Germinal center (tissue), 1 donor: ENCODE measurements at places on chromosomes 6 and 20.

- DNase-seq = no peak
Observed at GRCh38 chr6:20197251-20197650, 15.0 kb downstream of the MBOAT1 start.

DNA sequence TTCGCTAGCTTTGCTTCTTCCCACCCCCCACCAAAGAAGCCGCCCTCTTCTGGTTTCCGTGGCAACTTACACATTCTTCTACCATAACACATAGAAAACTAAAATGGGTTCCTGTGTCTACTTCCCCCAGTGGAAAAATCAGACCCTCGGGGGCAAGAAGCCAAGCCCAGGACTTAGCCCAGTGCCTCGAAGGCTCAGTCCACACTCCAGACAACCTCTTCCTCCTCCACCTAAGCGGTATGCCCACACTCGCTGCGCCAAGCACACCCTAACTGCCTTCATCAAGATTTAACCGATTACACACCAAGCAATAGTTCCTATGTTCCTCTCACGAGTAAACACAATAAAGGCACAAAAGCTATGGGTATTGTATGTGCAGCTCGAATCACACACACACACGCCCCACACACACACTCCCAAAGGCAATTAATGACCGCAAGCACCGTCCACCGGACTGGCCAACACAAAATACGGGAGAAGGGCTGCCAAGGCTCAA is 537 bp downstream of the PPIL4 start:
- DNase-seq = peak; percentile 29

GRCh38 chr20:5843054-5843592 is 92.9 kb downstream of the SHLD1 start:
- DNase-seq = no peak

DNA sequence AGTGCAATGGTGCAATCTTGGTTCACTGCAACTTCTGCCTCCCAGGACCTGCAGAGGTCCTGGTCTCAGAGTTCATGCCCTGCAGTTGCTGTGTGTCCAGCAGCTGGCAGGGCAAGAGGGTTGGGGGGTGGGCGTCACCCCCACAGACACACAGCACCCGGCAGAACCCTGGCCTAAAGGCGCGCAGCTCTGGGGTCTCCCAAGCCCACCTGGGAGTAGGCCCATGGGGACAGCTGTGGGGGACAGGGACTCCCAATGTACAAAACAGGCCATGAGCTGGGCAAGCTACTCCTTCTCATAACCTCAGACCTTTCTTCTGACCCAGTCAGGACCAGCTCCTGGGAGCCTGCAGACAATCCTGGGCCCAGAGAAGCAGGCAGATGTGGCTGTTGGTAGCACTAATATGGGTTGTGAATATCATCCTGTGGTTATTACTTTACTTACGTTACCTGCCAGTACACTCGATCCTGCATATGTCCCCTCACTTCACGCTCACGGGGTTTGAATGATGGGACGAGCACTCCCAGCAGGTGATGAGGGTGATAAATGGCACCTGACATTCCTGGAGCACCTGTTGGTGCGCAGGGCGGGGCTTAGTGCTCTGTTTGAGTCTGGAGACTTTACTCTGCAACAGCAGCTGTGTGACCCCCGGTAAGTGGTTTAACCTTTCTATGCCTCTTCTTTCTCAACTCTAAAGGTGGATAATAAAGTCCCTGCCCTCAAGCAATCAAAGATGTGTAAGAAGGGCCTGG is 39.9 kb upstream of the SULF2 start:
- DNase-seq = no peak

DNA sequence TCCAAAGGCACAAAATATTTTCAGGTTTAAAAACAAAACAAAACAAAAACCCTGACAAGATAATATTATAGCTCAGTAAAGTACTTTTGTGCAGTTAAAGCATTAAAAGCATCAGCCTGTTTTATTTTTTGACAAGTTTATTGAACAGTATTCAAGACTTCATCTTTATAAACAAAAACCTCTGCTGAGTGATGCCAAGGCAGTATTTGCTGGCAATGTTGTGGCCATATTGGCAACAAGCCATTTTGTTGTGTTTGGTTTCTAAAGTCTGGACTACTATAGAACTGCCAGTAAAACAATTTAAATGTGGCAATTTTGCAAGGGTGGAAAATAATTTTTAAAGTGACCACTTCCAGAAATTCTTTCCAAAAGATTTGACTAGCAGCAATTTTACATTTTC is 15.9 kb downstream of the CPNE1 start:
- DNase-seq = no peak

GRCh38 chr6:9999796-10000195 is 415.1 kb downstream of the TFAP2A start:
- DNase-seq = no peak

GRCh38 chr6:146444189-146444588 is 99.4 kb upstream of the RAB32 start:
- DNase-seq = no peak

DNA sequence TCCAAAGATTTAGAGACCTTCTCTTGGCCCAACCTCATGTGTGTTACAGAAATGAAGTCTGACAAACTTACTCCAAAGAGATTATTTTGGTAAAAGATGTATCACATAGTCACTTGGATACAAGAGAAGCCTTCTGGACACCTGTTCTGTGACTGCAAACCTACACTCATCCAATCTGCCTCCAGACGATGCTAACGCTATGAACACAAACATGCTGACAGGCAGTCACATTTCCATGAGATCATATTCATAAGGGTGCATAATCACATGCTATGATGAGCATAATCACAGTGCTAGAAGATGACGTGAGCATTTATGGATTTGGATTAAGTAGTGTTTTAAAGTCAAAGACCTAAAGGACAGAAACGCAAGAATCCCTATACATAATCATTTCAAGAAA is 340.2 kb downstream of the HACE1 start:
- DNase-seq = no peak

DNA sequence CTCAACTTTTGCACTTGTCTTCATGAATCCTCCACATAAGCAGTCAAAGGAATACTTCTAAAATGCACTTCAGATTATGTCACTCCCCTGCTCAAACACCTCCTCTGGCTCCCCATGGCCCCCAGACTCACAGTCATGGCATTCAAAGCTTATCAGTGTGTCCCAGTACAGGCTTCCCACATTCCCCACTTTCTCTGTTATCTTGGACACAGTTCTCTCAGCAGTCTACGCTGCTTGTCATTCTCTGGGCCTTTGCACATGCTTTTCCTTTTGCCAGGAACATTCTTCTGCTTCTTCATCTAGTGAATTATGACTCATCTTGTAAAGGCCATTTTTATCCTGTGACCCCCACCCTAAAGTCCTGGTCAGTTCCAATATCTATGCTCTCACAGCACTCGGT is 31.8 kb downstream of the SLC13A3 start:
- no peak for DNase-seq
